B cell (primary cell): ENCODE measurements at places on chromosomes 16 and 17. TPM values are rescaled to one million over a fixed set of nuclear protein-coding genes. Genes with fewer than 3 reads are reported as not detected.
A peak's percentile ranks its signal among the peaks of the same experiment; 100 is the strongest.

GRCh38 chr17:11545696-11546095 is 52.6 kb upstream of the DNAH9 start:
- H3K4me3 ChIP-seq: no peak overlapping the region
- no peaks in the 10 kb centered on the region for H3K4me1 ChIP-seq
- H3K27me3 ChIP-seq: no peaks in the 10 kb centered on the region
- no peak overlapping the region for H3K27ac ChIP-seq
- H3K36me3 ChIP-seq: no peaks in the 10 kb centered on the region

DNA sequence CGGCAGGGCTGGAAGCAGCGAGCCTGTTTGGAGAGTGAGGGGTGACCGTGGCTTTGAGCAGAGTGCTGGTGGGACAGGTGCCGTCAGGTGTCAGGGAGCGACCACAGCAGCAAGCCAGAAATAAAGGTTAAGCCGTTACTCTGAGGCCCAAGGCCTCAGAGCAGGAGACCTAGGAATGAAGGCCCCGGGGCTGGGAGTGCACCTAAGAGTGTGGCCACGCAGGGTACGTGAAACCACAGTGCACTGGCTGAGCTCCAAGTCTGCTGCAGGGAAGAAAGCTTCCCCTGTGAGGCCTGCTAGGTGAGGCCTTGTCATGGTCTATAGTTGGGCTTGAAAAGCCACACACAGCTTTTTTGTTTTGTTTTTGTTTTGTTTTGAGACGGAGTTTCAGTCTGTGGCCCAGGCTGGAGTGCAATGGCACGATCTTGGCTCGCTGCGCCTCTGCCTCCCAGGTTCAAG is 8.7 kb downstream of the CLUAP1 start:
- H3K4me1 ChIP-seq: no peaks in the 10 kb centered on the region
- no peaks in the 10 kb centered on the region for H3K36me3 ChIP-seq
- no peaks in the 10 kb centered on the region for H3K27me3 ChIP-seq
- DNase-seq: no peak
- no peak overlapping the region for H3K4me3 ChIP-seq
- no peak overlapping the region for H3K27ac ChIP-seq

GRCh38 chr16:20300312-20301097 is 26.8 kb downstream of the GP2 start:
- DNase-seq: peak; percentile 22
- H3K4me3 ChIP-seq: no peak overlapping the region
- H3K36me3 ChIP-seq: no peaks in the 10 kb centered on the region
- no peaks in the 10 kb centered on the region for H3K4me1 ChIP-seq
- H3K27me3 ChIP-seq: no peaks in the 10 kb centered on the region

Gene CMC2
- total RNA-seq: 21.4 and 25.7 TPM in 2 replicates

DNA sequence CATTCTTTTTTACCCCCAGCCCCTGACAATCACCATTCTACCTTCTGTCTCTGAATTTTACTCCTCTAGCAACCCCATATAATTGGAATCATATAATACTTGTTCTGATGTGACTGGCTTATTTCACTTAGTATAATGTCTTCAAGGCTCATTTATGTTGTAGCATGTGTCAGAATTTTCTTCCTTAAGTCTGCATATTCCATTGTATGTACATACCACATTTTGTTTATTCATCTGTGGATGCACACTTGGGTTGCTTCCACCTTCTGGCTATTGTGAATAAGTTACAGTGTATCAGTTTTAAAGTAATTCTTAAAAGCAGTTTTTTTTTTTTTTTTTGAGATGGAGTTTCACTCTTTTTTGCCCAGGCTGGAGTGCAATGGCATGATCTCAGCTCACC is 24.7 kb upstream of the PPM1E start:
- H3K36me3 ChIP-seq: no peaks in the 10 kb centered on the region
- H3K4me1 ChIP-seq: no peaks in the 10 kb centered on the region
- H3K4me3 ChIP-seq: no peak overlapping the region
